ENCODE measurements at places on chromosomes 4 and X. TPM values are rescaled to one million over a fixed set of nuclear protein-coding genes. Genes with fewer than 3 reads are reported as not detected.

Gene COQ2
- total RNA-seq: 18.1 TPM

Gene CT45A1
- total RNA-seq: not detected

Gene KLB
- not detected for total RNA-seq

Gene PKD2
- total RNA-seq: 110 TPM

Gene ZNF630
- 0.32 TPM for total RNA-seq

Gene CFP
- 0.32 TPM for total RNA-seq

Gene MAP3K15
- total RNA-seq: not detected

Gene RGN
- total RNA-seq: 3.5 TPM

Gene MAGEA9B
- total RNA-seq: under 0.01 TPM

Gene NWD2
- not detected for total RNA-seq

Gene HOPX
- total RNA-seq: under 0.01 TPM

Gene MAP7D2
- not detected for total RNA-seq

Gene PPBP
- total RNA-seq: not detected

Gene PTCHD1
- total RNA-seq: not detected

GRCh38 chrX:40849906-40850823 is 114.8 kb upstream of the MED14 start:
- peak; percentile 34 for DNase-seq

DNA sequence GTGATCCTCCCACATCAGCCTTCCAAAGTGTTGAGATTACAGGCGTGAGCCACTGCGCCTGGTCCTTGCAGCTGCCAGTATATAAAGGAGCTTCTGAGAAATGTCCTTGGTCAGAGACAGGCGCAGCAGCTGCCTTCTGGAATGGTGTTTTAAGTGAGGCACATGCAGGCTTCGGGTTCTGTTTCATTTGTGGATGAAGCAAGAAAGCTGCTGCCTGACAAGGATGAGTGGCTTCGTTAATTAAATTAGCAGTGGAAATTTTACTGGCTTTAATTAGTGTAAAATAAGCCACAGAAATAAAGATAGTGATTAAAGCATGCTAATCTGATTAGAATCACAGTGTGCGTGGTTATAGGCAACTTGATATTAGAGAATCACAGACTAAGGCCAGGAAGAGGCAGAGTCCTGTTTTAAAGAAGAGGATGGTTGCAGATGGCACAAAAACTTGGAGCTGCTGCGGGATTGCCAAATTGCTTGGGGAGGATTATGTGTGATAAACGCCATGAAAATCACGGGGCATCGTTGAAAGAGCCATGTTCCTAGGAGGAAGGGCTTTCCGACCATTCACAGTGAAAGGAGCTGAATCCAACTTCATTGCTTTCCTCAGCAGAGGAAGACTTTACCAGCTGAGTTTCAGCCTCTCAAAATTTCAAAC is 348.4 kb upstream of the FAT1 start:
- DNase-seq: peak; percentile 11

- no peak for DNase-seq
Observed at GRCh38 chr4:88858752-88859151, 161.1 kb upstream of the NAP1L5 start.

- DNase-seq: peak; percentile 98
Observed at GRCh38 chr4:156778606-156779005, 193.0 kb downstream of the PDGFC start.

GRCh38 chrX:8520791-8521190 is 56.2 kb downstream of the VCX3B start:
- no peak for DNase-seq

DNA sequence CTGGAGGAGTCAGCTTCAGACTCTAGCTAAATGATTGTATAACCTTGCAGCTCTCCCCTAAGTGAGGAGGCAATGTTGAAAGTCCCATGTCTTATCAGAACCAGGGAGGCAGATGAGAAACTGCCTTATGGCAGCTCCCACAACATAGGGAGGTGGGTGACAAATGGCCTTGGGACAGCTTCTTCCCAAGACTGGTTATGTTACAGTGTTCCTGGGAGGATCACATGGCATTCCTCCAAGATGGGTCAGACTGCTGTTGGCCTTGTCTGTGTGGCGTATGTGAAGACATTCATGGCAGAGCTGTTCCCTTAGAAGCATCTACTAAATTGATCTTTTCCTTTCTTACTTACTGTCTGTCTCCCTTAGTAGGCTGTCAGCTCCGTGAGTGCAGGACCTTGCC is 42.0 kb downstream of the HPRT1 start:
- peak; percentile 51 for DNase-seq

GRCh38 chr4:86034616-86035015 is 325.2 kb downstream of the MAPK10 start:
- no peak for DNase-seq

DNA sequence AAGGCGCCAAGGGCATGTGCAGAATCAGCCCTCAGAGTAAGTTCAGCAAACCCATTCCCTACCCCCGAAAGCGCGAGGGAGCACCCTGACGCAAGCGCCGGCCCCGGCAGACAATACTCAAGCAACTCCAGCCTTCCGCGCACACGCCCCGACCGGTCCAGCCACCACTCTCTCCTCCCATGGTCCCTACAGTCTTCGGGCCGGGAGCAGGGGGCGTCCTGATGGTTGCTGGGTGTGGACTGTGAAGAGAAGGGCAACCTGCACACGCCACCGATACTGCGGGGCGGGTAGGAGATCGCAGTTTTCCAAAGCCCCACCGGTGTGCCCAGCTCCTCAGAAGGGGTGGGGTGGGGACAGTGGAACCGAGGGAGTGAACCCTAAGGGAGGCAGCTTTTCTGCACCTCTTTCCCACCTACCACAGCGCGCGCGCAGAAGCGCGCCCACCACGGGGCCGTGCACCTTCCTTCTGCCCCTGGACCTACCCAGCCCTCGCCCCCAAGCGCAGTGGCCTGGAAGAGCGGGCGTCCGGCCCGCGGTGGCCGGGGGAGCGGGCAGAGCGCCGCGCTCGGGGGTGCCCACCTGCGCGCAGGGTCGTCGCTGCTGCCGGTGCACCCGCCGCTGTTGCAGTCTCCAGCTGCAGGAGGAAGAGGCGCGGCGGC is 650.2 kb upstream of the DIPK2B start:
- peak; percentile 47 for DNase-seq

DNA sequence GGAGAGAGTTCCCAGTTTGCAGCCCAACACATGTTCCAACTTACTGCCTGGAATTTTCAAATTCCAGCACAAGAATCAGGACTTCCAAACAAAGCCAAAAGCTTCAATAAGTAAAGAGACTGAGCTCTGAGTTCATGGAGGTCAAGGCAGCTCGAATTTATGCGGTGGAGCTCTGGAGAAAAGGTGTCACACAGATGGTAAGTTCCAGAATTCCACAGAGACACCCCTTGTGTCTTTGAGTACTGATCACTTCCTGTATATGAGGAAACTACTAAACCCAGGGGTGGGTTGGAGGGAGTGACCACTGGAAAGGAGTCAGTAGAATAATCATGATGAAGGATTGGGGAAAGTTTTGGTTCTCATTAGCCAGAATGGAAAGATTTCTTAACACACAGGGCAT is 118.5 kb upstream of the GUCY1A1 start:
- DNase-seq: no peak

GRCh38 chrX:69279234-69279633 is 114.0 kb upstream of the PJA1 start:
- DNase-seq: no peak

DNA sequence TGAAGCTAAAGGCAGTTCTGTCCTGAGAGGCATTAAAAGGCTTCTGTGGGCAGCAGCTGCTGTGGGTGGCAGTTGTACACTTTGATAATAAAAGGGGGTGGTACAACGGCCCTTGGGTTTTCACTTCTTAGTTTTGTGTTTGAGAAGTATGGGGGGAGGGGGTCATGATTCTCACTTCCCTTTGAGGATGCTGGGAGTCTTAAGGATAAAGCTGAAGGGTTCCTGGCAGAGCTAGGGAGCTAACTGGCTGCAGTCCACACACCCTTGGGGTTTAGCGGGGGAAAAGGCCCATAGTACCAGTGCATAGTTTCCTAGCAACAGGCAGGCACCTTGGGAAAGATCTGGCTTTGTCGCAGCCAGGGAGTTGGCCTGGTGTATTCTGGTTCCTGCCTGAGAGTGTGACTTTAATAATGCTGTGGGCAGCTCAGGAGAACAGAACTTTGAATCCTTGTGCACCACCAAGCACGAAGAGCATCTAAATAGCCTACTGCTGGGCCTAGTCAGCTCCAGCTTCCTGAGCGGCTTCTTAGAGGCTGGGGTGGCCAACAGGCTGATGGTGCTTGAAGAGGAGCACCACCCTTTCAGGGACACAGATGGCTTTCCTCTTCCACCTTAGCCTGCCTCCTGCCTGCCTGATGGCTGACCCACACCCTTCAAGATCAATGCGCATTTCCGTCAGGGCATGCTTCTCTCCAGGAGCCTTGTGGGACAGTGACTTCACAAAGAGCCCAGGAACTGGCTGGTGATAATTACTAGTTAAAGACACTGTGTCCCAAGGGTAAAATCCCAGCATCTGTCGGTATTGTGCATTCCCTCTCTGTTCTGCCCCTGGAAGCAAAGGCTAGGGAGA is 12.5 kb downstream of the ZBTB33 start:
- DNase-seq: no peak

GRCh38 chr4:85995361-85995760 is 364.5 kb downstream of the MAPK10 start:
- DNase-seq: no peak

- DNase-seq: peak; percentile 32
Observed at GRCh38 chrX:138847930-138848329, 136.4 kb upstream of the FGF13 start.

DNA sequence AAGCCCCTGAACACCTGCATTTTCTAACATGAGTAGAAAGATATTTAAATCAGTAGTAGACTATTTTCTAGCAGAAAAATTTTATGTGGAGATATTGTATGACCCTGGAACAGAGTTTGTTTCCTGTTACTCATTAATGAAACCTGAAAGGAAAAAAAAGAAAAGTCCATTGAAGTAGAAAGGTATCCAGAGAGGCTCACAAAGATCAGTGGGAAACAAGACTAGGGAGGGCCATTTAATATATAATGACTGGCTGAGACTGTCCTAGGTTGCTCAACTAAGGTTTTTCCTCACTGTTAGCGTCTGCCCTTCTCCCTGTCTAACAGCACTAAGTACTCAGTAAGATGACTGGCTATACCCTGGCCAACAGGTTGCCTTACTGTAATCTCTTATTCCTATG is 788.6 kb downstream of the GLUD2 start:
- no peak for DNase-seq

- no peak for DNase-seq
Observed at GRCh38 chrX:120136840-120137239, 21.1 kb upstream of the RHOXF1 start.

- DNase-seq: no peak
Observed at GRCh38 chr4:13296986-13297385, 187.2 kb downstream of the RAB28 start.

DNA sequence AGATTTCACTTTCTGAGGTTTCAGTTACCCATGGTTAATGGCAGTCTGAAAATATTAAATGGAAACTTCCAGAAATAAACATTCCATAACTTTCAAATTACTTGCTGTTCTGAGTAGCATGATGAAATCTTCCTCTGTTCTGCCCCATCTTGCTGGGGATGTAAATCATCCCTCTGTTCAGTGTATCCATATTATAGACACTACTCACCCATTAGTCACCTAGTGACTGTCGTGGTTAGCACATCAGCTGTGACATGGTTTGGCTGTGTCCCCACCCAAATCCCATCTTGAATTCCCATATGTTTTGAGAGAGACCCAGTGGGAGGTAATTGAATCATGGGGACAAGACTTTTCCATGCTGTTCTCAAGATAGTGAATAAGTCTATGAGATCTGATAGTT is 125.5 kb upstream of the GIMD1 start:
- DNase-seq: peak; percentile 21

GRCh38 chrX:12894074-12895030 is 12.1 kb upstream of the TLR8 start:
- peak; percentile 43 for DNase-seq

All from fibroblast of villous mesenchyme (primary cell).